HTR-8/SVneo (cell line): ENCODE measurements at places on chromosomes 7 and 10.

DNA sequence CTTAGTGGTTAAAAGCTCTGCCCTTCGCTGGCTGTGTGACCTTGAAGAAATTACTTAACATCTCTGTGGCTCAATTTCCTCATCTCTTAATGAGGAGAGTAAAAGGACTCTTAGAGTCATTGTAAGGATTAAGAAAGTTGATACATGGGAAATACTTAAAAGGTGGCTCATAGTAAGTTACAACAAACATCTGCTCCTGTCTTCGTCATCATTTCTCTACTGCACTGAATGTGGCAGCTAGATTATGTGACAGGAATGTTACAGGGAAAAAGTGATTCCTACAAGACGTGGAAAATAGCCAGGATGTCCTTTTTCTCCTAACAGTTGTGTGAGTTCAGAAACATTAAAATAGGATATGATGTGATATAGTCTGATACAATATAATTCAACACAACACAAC is 184.7 kb downstream of the FRMD4A start:
- no peak for DNase-seq

GRCh38 chr7:158498443-158499081 is 89.1 kb downstream of the PTPRN2 start:
- DNase-seq = no peak

- DNase-seq = peak; percentile 60
These were observed 1.8 kb downstream of the SNCG start for GRCh38 chr10:86960003-86960862.

DNA sequence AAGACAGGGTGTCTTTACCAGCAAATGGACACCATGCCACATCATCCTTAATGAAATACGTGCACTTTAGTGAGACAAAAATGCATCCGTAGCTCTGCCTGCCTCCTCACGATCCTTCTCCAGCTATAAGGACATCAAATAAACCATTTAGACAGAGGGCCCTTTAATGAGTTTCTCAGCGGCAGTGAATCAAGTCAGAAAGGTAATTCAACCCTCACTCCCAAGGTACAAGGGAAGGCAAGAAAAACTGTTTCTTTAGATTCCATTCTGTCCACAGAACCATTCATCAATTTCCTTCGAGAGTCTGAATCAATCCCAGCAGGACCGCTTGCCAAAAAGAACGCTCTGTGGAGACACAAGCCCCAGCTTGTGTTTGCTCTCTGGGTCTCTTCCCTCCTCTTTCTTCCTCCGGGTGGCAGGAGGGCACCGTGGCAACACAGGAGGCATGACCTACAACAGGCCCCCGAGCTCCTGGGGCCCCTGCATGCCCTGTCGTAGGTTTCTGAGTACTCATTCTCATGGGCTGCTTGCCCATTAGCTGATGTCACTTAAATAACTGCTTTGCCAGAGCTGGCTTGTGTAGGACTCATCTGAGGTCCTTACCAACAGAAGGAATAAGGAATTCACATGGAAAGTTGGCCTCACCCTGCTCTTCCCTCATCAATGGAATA is 297.8 kb upstream of the PRKCQ start:
- DNase-seq = no peak

DNA sequence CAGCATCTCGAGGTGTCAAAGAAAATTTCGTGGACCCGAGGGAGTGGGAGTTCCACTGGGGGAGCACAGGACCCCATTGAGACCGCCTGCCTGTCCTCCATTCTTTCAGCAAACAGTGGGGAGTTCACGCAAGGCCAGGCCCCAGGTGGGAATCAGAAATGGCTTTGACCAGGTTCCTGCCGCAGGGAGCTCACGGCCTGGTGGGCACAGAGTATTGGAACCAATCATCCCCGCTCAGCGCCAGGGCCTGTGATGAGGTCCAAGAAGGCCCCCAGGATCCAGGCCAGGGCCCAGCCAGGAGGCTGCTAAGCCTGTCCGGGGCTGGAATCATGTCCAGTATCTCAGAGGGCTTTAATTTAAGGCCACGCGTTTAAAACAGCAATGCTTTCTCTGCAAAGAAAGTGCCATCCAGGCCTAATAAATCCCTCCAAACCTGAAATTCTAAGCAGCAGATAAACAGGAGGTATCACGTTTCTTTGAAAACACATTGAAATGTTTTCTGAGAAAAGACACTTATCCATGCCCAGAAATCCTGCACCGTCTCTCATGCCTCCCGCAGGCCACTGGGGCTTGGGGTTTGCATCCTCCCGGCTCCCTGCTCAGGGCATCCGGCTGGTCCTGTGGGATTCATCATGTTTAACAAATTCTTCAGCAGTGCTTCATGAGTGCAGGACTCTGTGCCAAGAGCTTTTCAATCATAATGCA is 125.7 kb downstream of the OAT start:
- no peak for DNase-seq

DNA sequence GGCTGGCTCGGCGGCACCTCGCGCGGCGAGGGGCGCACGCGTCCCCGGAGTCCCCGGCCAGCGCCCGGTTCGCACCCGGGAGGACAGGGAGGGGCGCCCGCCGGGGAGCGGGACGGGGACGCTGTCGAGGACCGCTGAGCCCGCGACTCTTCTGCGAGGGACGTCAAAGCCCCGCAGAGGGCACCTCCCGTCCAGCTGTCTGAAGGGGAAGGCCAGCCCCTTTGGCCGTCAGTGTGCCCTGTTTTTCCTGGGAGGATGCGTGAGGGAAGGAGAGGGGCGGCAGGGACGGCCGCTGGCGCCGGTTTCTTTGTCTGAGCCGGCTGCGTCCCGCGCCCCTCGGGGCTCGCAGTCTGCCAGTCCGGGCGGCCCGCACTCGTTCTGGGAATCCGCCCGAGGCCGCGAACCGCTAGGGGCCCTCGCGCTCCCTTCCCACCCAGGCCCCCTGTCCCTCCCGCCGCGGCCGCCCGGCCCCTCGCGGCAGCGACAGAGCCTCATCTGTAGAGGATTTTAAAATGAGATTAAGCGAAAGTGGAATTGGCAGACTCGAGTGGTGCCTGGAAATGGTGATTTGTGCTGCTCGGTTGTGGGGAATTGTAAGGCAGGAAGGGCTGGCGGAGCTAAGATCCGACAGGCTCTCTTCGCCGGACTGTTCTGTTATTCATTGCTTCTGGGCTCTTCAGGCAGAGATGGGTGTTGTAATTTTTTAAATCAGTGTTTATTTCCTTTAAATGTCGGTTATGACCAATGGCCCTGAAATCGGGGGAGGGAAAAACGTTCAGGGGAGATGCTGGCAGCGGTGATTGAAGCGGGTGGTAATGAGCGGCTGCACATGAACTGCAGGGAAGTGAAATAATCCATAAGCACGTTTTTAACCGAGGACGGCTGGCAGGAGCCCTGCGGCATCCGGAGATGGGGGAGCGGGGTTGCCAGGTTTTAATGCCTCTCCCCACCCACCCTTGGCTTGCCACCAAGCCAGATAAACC is 618 bp upstream of the RELN start:
- DNase-seq = peak; percentile 10

DNA sequence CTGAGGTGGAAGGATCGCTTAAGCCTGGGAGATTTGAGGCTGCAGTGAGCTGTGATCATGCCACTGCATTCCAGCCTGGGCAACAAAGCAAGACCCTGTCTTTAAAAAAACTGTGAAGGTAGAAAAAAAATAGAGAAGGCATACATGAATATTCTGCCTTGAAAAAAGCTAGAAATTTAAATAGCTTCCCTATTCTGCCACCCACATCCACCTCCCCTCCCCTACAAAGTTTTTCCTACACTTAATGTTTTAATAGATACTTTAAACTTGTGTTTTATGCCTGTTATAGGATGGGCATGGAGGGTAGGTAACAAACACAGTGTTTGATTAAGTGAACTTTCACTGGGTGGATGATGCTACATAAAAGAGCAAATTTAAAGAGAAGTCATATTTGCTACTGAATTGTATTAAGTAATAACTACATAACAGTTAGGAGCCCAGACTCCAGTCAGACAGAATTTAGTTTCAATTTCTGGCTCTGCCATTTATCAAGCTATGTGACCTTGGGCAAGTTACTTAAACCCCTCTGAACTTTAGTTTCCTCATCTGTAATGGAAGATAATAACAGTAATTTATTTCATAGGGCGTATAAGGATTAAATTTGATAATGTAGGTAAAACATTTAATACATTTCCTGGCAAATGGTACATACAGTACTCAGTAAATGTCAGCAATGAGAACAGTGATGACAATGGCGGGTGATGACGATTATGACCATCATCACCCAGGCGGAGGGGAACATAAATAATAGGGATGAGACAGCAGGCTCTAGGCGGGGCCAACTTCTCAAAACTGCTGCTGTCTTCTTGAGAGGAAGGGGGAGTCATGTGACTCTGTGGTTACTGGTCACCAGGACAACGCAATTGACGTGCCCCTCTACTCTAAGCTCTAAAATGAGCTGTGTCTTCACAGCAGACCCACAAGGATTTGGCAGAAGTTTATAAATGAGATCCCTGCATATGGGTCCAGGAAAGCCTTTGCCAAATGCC is 15.8 kb downstream of the DNMBP start:
- DNase-seq = peak; percentile 74
